Common myeloid progenitor, CD34-positive (primary cell): ENCODE measurements at places on chromosomes 16 and 17.

- H3K36me3 ChIP-seq, result peaks cover 2% of the 10 kb centered on the region
- H3K4me3 ChIP-seq, result peak overlapping the region; percentile 96
- peaks cover 13% of the 10 kb centered on the region for H3K4me1 ChIP-seq
- DNase-seq, result peak; percentile 80
- no peaks in the 10 kb centered on the region for H3K27me3 ChIP-seq
These were observed 1.1 kb upstream of the UBE2I start for GRCh38 chr16:1308036-1308976.

DNA sequence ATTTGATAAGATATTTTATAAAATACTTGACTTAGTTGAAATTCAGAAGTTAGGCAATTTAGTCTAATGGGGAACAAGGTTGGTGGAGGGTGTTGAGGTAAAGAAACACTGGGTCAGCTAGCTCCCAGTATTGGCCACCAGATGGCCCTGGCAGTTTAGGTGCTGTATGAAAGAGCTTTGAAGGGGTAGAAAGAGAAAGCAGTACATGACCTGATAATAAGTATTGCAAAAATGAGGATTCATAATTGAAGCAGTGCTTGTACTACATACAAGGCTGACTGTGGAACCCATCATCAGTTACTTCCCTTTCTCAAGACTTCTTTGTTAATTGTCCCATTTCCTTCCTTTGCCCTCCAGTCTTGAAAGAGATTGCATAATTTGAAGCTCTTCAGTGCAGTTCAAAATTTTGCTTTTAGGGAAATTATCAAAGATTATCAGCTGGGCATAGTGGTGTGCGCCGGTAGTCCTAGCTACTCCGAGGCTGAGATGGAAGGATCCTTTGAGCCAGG, 29.4 kb downstream of the TANC2 start:
- peak; percentile 84 for DNase-seq
- H3K4me3 ChIP-seq, result no peak overlapping the region
- peak overlapping the region; percentile 7 for H3K27ac ChIP-seq
- no peaks in the 10 kb centered on the region for H3K27me3 ChIP-seq
- H3K36me3 ChIP-seq, result no peaks in the 10 kb centered on the region

DNA sequence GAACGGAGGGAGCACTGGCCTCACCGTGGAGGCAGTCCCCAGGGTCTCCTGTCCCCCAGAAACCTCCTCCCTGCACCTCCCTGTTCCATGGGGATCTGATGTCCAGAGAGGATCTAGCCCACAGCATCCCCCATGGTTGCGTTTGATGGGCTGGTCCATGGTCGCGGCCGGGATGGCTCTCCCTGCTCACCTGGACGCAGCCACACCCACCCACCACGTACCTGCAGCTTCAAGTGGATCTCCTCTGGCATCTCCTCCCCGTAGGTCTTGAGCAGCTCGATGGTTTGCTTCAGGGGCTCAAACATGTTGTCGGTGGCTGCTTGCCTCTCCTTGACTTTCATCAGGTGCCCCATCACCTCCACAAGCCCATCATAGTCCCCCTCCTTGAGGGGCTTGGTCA, 47.9 kb downstream of the DNAH17 start:
- H3K4me1 ChIP-seq, result no peaks in the 10 kb centered on the region
- H3K36me3 ChIP-seq, result no peaks in the 10 kb centered on the region
- no peaks in the 10 kb centered on the region for H3K27me3 ChIP-seq
- no peak overlapping the region for H3K27ac ChIP-seq
- H3K4me3 ChIP-seq, result no peak overlapping the region

GRCh38 chr17:3593384-3593783, 15.8 kb downstream of the TRPV1 start:
- no peaks in the 10 kb centered on the region for H3K27me3 ChIP-seq
- no peak overlapping the region for H3K4me3 ChIP-seq
- no peak for DNase-seq
- peaks cover 13% of the 10 kb centered on the region for H3K36me3 ChIP-seq
- H3K27ac ChIP-seq, result no peak overlapping the region
- no peaks in the 10 kb centered on the region for H3K4me1 ChIP-seq

DNA sequence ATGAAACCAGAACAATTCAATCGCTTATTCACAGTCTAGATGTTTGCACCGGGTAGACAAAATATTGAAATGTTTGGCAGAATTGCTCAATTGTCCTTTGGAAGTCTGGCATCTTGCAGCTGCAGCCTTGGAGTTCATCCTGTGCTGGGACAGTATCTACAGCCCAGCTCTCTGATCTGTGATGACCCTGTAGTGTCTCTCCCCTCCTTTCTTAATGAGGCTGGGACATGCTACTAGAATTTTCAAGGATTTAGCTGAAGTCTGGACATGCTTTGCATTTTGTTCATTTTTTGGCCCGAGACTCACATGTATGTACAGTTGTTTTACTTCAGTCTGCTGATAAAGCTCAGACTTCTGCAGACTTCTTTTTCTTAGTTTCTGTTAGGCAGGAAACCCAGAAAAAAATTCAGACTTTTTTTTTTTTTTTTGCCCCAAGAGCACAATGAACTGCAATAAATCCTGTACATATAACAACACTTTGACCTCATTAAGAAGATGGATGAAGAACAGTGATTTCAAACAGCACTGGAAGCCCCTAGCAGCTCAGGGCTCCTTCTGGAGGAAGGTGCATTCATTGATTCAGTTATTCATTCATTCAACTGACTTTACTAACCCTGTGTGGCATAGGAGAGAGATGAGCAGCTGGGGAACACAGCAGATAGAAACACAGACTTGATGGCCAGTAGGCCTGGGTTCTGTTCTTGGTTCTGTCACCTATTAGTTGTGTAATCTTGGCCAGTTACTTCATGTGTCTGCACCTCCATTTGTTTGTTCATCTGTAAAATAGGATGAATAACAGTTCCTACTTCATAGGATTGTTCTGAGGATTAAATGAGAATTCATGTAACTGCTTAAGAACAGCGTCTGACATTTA, 210.0 kb downstream of the MAP2K4 start:
- no peak overlapping the region for H3K4me3 ChIP-seq
- H3K4me1 ChIP-seq, result no peaks in the 10 kb centered on the region
- DNase-seq, result no peak
- no peak overlapping the region for H3K27ac ChIP-seq

DNA sequence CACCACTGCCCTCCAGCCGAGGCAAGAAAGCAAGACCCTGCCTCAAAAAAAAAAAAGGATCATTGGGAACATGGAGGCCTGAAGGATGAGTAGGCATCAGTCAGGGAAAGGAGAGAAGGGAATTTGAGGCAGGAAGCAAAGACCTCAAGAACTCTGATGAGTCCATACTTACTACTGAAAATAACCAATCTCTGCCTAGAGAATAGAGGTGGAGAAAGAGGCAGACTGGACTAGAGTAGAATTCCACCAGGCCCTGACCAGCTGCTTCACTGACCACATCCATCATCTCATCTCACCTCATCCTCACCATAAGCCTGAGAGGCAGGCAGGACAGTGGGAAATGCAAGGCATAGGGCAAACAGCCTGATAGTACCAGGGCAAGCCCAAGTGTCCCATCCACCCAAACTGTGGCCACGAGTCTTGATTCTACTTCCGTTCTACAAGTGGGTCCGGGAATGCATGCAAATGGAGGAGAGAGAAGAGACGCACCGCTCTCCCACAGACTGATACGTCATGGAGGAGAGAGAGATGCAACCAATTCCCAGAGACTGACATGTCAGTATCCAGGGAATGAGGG, 17.1 kb downstream of the ANKRD11 start:
- H3K4me1 ChIP-seq, result peaks cover 16% of the 10 kb centered on the region
- no peaks in the 10 kb centered on the region for H3K36me3 ChIP-seq
- H3K4me3 ChIP-seq, result no peak overlapping the region

GRCh38 chr16:3140603-3141427, 6.0 kb downstream of the ZNF213 start:
- H3K4me1 ChIP-seq, result peaks cover 4% of the 10 kb centered on the region
- DNase-seq, result no peak
- H3K36me3 ChIP-seq, result no peaks in the 10 kb centered on the region
- no peak overlapping the region for H3K4me3 ChIP-seq
- H3K27me3 ChIP-seq, result no peaks in the 10 kb centered on the region
- no peak overlapping the region for H3K27ac ChIP-seq

DNA sequence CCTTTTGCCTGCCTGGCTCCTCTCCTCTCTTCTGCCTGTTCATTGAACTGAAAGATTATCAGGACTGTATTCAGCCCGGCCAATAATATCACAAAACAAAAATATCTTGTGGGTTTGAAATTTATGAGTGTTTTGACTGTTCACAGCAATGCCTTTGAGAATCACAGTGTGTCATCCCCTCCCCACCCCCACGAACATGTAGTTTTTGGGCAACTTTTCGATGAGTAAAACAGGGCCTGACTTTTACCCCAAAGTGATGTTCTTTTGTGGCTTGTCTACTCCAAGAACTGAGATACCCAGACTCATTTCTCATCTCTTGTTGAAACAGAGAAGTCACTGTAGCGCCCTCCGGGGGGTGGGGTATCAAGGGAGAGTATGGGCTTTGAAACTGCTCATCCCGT, 675.7 kb downstream of the WWOX start:
- no peaks in the 10 kb centered on the region for H3K4me1 ChIP-seq
- H3K4me3 ChIP-seq, result no peak overlapping the region
- no peaks in the 10 kb centered on the region for H3K36me3 ChIP-seq
- H3K27me3 ChIP-seq, result no peaks in the 10 kb centered on the region
- no peak overlapping the region for H3K27ac ChIP-seq

DNA sequence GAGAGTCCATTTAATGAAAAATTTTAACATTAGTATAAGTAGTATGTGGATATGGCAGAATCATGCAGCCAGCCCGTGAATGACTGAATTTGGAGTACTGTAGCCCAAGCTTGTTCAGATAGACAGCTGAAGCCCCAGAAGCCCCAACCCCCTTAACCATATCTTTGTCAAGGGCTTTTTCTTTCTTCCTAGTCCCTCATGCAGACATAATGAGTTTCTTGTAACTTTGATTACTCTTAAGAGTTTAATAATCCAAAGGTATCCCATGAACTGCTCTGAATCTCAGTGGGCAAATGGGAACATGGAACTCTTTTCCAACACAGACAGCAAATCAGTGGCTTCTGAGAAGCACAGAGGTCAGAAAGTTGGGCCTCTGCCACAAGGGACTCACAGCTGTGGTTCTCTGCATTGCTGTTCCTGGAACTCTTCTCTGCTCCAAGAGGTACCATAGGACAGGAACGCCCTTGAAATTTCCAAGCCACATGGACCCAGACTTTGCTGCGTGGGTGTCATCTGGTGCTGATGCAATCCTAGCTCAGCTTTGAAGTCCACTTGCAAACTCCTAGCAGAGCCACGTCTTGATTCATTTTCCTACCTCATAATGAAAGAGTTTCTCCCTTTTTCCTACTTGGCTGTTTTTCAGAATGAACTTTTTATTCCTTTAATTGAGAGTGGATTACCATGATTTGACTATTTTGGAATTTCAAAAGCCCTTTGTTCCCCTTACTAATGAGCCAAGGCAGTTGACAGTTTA, 18.1 kb downstream of the LYRM1 start:
- no peaks in the 10 kb centered on the region for H3K27me3 ChIP-seq
- no peak overlapping the region for H3K27ac ChIP-seq
- no peak for DNase-seq
- H3K4me1 ChIP-seq, result no peaks in the 10 kb centered on the region

- DNase-seq, result no peak
- H3K27me3 ChIP-seq, result no peaks in the 10 kb centered on the region
- no peaks in the 10 kb centered on the region for H3K4me1 ChIP-seq
- H3K36me3 ChIP-seq, result no peaks in the 10 kb centered on the region
- no peak overlapping the region for H3K4me3 ChIP-seq
These were observed 42.7 kb upstream of the ANKFN1 start for GRCh38 chr17:56110463-56111135.

DNA sequence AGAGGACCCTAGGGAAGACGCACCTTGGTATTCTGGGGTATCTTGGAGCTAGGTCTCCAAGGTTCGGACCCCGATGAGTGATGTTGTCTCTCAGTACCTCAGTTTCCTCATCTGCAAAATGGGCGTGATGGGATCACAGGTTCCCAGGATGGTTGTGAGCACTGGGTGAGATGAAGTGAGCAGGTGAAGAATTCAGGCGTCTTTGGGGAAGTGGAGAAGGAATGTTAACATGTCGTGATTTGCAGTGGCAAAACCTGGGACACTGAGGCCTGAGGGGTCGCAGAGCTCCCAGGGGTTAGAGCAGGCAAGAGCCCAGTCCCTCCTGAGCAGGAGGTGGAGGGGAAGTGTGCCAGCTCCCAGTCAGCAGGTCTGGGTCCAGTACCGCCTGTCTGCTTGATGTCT, 215.1 kb upstream of the GSE1 start:
- H3K4me1 ChIP-seq, result peaks cover 38% of the 10 kb centered on the region
- no peaks in the 10 kb centered on the region for H3K27me3 ChIP-seq

GRCh38 chr17:1050246-1050995, 53.5 kb downstream of the TIMM22 start:
- H3K4me3 ChIP-seq, result no peak overlapping the region
- no peaks in the 10 kb centered on the region for H3K4me1 ChIP-seq
- no peak overlapping the region for H3K27ac ChIP-seq
- DNase-seq, result no peak

DNA sequence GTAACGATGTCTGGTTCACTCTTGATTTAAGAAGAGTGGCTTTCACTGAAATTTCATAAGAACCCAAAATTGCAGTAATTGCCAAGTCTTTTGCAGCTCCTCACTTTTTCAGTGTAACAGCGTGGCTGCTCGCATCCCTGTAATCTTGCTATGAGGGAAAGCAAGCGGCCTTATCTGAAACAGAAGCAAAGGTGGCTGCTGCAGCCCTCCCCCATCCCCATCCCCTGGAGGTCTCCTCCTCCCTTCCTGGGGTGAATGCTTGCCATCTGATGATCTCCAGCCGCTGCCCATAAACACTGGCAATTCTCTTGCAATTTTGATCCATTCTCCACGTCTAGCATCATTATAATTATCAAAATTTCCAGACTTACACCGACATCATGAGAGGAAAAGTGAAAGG, 182.5 kb upstream of the ASIC2 start:
- H3K4me3 ChIP-seq, result no peak overlapping the region
- H3K4me1 ChIP-seq, result no peaks in the 10 kb centered on the region
- no peaks in the 10 kb centered on the region for H3K36me3 ChIP-seq
- H3K27ac ChIP-seq, result no peak overlapping the region
- DNase-seq, result no peak

- H3K4me3 ChIP-seq, result no peak overlapping the region
- no peak overlapping the region for H3K27ac ChIP-seq
- H3K27me3 ChIP-seq, result no peaks in the 10 kb centered on the region
- no peaks in the 10 kb centered on the region for H3K36me3 ChIP-seq
- H3K4me1 ChIP-seq, result peaks cover 13% of the 10 kb centered on the region
- no peak for DNase-seq
These were observed 6.7 kb upstream of the AXIN1 start for GRCh38 chr16:359067-359763.

GRCh38 chr17:73541561-73541981, 102.7 kb downstream of the SDK2 start:
- no peak overlapping the region for H3K4me3 ChIP-seq
- no peak for DNase-seq
- no peaks in the 10 kb centered on the region for H3K27me3 ChIP-seq
- H3K36me3 ChIP-seq, result no peaks in the 10 kb centered on the region
- peaks cover 4% of the 10 kb centered on the region for H3K4me1 ChIP-seq

- H3K27me3 ChIP-seq, result no peaks in the 10 kb centered on the region
- H3K27ac ChIP-seq, result no peak overlapping the region
- H3K4me3 ChIP-seq, result no peak overlapping the region
- no peaks in the 10 kb centered on the region for H3K36me3 ChIP-seq
These were observed 14.8 kb downstream of the PDP2 start for GRCh38 chr16:66894948-66895688.

- peak overlapping the region; percentile 78 for H3K4me3 ChIP-seq
- peaks cover 20% of the 10 kb centered on the region for H3K36me3 ChIP-seq
- H3K27ac ChIP-seq, result peak overlapping the region; percentile 42
- no peaks in the 10 kb centered on the region for H3K27me3 ChIP-seq
These were observed 717 bp upstream of the CNP start for GRCh38 chr17:41965694-41966462.

- no peak for DNase-seq
- no peak overlapping the region for H3K27ac ChIP-seq
- H3K27me3 ChIP-seq, result no peaks in the 10 kb centered on the region
- H3K4me1 ChIP-seq, result no peaks in the 10 kb centered on the region
- no peaks in the 10 kb centered on the region for H3K36me3 ChIP-seq
These were observed 45.1 kb downstream of the FZD2 start for GRCh38 chr17:44602390-44602789.
